ENCODE measurements at places on chromosomes 2 and 18.

DNA sequence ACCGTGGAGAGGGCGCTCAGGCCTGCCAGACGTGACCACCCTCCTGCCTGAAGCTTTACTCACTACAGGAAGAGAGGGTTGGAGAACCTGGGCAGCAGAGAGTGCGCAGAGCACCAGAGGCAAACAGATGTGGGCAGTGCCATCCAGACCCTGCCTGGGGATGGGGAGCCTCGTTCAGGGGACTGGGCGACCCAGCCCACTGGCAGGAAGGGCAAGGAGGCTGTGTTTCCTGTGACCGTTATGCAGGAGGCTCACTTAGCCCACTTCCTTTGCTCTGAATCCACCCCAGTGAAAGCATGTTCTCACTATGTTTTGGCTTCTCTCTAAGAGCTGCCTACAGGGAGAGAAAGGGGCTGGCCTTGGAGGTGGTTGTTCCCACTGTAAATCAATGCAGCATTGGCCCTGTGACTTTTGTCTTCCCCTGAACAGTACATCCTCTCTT lies 23.0 kb upstream of the ACKR3 start:
- no peak for DNase-seq

DNA sequence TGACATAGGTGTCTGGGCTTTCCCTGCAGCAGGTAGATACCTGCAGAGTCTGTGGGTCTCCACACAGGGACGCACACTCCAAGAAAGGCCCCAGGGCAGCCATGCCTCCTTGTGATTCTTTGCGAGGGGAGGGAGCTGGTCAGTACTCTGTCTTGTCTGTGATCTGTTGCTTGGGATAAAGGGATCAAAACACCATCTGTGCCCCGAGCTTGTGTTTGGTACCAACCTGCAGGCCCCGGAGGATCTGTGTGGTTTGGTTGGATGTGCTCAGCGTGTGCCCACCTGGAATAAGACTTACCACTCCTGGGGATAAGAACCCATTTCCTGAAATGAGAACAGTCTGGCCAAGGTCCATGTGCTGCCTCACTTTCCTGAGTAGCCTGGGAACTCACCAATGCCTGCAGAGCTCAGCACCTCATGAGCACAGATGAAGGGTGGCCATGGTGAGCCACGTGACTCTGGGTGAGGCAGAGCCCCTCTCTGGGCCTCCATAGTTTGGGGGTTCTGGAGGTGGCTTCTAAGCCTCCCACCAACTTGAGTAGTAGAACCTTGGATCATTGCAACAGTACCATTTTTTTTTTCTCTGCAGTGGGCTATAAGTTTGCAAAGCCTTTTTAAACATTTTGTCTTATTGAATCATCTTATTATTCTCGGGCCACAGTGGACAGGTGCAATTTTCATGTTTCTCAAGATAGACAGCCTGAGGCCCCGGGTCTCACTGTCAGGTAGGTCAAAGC lies 134.8 kb downstream of the DDX1 start:
- DNase-seq, result no peak

DNA sequence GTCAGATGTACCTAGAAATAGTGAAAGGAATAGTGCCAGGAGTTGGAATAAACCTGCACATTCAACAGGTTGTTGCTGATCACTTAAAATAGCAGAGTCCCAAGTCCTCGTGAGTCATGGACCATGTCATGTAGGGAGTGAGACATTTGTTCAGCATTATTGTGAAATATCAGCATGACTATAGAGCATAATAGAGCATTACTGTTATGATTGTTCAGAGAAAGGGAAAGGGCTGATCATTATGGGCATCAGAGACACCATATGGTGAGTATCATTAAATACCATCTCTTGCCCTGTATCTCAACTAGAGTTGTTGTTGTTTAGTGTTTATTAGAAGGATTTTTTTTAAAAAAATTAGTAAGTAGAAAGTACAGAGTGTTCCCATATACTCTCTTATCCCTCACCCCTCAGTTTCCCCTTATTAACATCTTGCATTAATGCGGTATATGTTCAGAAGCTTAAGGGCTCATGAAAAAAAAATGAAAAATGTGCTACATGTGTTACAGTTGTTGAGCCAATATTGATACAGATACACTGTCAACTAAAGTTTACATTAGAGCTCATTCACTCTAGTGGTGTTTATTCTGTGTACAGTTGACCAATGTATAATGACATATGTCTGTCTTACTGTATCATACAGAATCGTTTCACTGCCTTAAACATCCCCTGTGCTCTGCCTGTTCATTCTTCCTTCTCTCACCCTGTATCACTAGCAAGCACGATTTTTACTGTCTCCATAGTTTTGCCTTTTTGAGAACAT lies 5.7 kb downstream of the ELAC1 start:
- peak; percentile 67 for DNase-seq

DNA sequence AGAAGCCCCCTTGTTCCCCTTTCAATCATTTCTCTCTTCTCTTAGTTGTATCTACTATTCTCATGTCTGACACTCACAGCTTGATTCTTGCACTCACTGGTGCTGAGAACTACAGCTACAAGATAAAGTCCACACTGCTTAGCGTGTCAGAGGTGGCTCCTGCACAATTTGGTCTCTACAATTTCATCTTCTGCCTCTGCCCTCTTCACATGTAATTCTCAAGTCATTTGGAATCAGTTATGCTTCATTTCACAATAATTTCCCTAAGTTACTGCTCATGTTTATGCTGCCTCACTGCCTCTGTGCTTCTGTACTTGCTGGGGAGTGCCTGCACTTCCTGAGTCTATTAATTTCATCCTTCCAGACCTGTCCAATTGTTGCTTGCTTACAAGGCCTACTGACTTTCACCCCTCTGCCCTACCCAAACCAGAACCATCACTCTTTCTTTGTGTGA lies 11.6 kb upstream of the NAB1 start:
- peak; percentile 25 for DNase-seq

GRCh38 chr18:79526468-79527460 lies 131.0 kb downstream of the NFATC1 start:
- no peak for DNase-seq

DNA sequence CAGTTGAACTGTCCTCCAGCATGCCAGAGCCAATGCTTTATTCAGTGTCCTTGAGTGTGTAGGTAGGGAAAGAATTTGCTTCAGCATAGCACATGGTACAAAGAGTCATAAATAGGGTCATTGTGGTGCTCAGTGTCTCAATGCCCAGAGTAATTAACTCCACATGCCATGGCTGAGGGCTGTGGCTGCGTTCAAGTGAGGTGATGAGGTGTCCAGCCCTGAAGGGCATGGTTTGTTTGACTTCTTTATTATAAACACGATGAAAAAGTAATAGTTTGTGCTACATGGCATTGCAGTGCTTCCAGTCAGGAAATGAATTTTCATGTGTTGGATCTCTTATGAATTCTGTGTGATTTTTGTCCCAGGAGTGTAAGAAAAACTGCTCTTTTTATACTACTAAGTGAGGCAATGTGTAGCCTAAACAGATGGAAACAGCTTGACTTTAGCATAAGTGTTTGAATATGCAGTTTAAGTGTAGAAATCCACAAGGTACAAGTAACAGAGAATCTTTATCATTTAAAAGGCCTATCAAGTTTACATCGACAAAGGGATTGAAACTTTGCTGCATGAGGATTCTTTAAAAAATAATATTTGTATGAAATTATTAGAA lies 507.9 kb upstream of the CDH2 start:
- DNase-seq, result no peak

DNA sequence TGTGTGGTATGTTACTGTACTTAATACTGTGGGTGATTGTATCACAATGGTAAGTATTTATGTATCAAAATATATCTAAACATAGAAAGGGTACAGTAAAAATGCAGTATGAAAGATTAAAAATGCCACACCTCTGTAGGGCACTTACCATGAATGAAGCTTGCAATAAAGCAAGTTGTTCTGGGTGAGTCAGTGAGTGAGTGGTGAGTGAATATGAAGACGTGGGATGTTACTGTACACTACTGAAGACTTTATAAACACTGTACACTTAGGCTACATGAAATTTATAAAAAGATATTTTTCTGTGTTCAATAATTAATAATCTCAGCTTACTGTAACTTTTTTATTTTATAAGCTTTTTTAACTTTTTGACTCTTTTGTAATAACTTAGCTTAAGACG lies 1162.4 kb upstream of the NRXN1 start:
- DNase-seq, result no peak

GRCh38 chr2:113876503-113877387 lies 13.1 kb upstream of the ACTR3 start:
- DNase-seq, result no peak

DNA sequence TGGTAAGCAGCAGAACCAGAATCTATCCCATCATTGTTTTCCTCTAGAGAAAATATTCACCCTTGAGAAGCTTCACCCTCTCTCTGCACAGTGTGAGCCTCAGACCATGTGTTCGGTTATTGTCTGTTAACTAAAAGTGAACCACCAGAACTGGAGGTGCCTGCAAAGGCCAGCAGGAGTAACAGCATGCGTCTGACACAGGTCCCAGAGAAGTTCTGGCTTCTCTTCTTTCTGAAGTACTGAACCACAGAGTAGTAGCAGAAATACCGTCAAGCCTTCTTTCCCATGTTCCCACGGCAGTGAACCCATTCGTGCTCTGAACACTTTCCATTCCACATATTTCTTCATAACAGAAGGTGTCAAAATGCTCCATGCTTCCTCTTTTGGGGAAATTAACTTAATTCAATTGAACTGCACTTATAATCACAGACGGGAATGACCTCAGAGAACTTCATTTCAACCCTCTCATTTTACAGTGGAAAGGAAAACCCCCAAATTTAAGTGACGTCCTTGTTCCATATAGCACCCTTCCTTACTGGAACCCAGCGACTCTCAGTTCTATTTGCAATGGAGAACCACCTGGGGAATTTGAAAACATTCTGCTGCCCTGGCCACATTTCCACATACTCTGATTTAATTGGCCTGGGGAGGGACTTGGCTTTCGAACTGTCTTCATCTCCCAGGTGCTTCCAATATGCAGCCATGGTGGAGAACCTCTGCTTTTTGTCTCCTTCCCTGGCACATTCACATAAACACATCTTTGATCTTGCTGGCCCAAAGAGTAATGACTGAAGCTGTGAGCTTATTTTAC lies 519.1 kb downstream of the RNF144A start:
- no peak for DNase-seq

DNA sequence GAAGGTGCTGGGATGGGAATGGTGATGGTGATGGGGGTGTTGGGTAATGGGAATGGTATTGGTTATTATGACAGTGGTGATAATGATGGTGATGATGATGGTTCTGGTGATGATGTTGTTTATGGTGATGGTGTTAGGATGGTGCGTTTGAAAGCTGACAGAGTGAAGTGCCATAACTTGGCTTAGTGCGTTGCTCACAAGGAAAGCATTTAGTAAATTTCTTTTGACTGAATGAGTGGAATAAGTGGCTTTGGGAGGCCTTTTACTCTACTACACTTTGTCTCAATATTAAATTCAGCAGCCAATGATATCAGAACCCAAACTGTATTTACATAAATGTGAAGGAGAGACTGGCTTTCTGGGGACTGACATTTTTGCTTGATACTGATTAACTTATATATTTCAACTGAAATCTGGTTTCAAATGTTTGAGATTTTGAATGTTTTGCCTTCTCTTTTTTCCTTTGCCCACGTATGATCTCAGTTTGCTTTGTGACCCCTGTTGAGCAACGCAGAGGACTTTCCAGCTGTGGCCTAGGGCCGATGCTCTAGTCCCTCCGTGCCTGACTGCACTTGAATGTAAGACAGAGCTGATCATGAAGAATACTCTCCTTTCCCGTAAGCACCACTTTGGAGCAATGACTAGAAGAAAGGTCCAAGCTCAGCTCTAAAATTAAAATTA lies 128.5 kb upstream of the SH3BP4 start:
- DNase-seq, result no peak

DNA sequence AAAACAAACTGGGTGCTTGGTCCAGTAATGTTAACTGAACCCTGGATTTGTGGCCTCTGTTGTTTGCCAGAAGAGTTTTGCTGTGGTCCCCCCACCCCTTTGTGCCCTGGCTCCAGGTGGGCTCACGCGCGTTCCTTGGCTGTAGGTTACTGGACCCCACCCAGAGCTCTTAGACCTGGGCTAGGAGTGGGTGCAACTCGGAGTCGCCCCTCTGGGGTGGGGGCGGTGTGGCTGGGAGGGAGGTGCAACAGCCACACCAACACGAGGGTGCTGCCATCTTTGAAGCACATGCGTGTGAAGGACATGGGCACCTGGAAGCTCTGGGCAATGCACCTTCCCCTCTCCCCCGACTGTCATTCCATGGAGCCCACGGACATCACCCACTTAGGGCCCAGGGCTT lies 92.7 kb downstream of the USP40 start:
- DNase-seq, result no peak

DNA sequence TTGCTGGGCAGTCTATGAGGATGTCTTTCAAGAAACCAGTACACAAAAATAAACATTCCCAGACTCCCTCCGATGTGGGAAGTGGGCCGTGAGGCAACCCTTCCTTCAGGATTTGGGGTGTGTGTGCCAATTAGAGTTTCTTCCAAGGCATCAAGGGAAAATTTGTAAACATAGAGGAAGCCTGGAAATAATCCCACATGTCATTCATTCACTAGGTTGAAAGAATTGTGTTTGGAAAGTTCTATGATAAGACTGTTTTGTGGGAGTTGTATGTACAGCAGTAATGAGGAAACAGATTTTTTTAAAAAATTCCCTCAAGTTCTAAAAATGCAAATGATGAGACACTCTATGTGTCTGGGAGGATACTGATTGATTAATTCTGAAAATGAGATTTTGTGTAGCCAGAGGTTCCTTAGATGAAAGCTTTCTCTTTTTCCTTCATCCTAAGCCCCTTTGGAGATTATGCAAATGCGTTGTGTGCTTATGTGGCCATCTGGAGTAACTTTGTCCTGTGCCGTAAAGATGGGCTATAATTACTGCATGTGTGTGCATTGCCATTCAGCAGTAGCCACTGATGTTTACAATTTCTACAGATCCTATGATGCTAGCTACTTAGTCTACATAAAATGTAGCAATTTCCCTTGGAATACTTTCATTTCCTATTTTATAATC lies 107.8 kb upstream of the TPO start:
- no peak for DNase-seq

DNA sequence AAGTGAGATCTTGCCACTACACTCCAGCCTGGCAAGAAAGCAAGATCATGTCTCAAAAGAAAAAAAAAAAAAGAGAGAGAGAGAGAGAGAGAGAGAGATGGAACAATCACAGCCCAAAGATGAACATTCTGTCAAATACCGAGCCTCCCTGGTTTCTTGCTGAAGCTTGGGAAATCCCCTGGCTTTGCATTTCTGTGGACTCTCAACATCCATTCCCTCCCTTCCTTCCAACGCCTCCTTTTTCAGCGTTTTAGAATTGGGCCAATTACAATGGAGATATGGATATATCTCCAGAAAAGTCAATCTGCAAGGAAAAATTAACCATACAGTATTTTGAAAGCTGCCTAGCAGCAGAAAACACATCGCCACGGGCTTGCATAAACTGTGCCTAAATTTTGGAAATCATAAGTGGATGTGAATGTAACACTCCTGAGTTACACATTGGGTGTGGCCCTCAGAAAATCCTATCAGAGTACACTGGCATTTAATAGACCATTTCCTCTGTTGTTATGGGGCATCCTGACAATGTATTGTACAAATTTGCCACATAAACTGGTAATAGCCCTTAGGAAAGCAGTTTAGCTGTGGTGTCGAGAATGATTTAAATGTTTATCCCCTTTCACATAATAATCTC lies 67.2 kb upstream of the PHLPP1 start:
- DNase-seq, result no peak
